Naive thymus-derived CD8-positive, alpha-beta T cell (primary cell): ENCODE measurements at places on chromosomes 13 and 19.

DNA sequence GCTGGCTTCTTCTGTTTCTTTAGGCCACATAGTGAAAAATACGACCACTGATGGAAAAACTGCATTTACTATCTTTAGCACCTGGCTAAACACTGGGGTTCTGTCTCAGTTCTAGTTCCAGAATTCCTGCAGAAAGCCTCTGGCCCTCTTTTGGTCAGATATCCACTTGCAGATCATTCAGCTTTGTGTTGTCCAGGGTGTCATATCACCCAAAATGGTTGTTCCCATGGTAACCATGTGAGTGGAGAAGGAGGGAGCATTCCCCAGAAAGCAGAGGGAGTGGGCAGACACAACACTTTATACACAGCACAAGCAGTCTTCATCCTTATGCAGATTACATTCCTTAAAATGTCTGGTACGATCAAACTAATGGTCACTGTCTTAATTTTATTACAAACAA lies 73.5 kb downstream of the CAB39L start:
- no peak for DNase-seq

DNA sequence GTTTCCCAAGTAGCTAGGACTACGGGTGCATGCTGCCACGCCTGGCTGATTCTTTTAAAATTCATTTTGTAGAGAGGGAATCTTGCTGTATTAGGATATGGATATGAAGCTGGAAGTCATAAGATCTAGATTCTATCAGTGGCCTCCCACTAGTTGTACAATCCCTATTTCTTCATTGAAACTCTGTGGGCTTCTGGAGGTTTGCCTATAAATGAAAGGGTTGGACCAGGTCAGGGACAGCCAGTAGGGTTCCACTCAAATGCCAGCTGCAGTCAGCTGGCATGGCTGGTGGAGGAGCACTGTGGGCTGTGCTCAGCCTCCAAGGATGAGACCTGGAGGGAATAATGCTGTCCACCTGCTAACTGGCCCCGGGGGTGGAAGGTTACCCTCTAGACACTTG lies 110.2 kb upstream of the GJB6 start:
- no peak for DNase-seq

GRCh38 chr13:85650613-85651012 lies 148.6 kb downstream of the SLITRK6 start:
- DNase-seq, result no peak

- no peak for DNase-seq
These were observed 60.8 kb downstream of the CCNA1 start for GRCh38 chr13:36493046-36493445.

DNA sequence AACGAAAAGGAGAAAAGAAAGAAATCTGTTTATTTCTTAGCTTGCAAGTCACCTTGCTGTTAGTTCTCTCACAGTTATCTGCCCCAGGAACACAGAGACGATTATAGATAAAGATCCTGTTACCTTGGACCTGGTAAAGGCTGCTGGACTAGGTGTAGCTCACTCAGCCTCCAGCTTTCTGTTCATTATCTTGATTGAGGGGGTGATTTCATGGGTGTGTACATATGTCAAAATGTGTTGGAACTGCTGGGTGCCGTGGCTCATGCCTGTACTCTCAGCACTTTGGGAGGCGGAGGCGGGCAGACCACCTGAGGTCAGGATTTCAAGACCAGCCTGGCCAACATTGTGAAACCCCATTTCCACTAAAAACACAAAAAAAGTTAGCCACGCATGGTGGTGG lies 27.9 kb downstream of the CERS4 start:
- DNase-seq, result no peak

- no peak for DNase-seq
These were observed 164.5 kb downstream of the NHLRC3 start for GRCh38 chr13:39202746-39203145.

GRCh38 chr19:5677580-5677979 lies 2.7 kb downstream of the MICOS13 start:
- no peak for DNase-seq

GRCh38 chr13:25836574-25837336 lies 215.1 kb downstream of the SHISA2 start:
- no peak for DNase-seq

DNA sequence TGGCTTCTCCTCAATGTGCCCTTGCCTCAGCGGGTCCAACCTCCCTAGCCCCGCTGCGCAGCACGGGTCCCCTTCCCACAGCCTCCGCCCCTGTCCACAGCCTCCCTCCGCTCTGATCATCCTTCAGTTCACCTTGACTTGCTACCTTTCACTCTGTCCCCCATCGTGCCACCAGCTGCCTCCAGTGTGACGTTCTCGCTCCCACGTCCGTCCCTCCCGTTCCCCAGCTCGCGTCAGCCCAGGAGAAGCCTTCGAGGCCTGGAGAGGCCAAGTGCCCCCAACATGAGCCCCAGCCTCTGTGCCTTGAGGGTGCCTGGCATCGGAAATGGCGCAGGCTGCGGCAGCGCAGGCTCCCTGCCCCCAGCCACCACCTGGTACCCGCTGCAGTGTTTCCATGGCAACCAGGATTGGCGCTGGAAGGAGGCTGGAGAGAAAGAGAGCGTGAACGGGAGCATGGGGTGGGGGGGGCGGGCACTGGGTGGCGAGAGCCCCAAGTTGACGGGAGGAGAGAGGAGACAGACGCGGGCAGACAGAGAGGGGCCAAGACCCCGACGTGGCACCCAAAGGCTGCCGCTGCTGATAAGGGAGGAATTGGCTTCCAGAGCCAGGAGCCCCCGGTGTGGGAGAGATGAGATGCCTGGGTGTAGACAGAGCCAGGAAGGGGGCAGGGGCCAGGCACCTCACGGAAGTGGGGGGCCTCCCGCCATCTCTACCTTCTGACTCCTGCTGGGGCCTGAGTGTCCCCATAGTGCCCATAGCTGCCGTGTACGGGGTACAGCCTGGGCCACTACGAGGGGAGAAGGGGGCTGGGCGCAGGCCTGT lies 844 bp upstream of the ASPDH start:
- peak; percentile 61 for DNase-seq

DNA sequence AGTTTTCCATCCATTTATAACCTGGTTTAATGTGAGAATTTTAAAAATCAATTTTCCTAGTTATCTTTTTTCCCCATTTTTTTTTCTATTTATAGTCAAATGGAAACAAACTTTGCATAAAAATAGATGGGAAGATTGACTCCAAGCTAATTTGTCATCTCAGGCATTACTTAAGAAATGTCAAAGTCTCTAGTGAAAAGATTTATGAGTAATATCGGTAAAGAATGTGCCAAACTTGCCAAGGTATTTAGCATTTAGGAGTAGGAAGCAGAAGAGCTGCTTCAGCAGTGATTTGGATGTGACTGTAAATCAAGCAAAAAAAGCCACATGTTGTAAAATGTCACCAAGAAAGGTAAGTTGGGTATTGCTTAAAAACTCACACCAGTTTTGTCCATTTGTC lies 108.6 kb downstream of the LACC1 start:
- DNase-seq, result no peak
